CD4-positive, alpha-beta T cell treated with Interleukin-1 beta for 1 hour (primary cell): ENCODE measurements at places on chromosomes 3 and 15.

DNA sequence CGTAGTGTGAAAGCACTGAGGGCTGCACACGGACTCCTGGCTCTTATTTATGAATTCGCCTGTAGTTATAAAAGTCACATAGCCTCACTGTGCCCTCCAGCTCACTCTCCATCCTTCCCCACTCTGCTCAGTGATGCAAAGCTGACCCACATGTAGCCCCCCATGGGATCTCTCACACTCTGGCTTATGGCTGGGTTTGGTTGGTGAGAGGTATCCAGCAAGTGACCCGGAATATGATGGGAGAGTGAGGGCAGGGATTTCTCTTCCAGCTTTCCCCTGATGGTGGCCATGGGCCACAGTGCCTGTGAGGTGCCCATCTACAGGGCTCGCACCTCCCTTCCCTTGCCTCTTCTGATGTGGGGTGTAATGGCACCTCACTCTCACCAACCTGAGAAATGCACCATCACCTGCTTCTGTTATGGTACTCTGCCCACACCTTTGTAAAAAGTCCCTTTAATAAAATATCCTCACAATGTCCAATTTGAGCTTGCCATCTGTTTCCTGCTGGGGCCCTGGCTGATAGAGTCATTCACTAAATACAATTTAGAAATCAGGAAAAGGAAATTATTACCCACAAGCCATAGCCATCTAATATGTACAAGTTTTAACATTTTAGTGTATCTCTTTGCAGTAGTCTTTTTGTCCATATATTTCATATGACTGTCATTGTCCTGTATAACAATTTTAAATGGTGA lies 93.6 kb downstream of the SCN11A start:
- no peak for DNase-seq

DNA sequence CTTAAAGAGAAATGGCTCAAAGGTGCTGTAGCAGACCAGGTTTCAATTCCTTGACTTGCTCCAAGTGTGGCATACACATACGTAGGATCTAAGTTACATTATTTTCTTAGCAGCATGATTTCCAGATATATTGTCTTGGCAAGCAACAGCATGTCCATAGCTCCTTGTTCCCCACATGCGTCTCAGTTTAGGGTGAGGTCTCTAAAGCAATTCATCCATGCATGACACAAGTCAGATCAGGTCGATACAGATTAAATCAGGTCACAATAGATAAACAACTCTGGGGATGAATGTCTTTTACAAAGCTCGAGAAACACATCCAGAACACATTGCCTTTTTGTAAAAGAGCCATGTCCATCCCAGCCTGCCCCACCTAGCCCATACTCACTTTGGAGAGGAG lies 108.9 kb upstream of the ABHD17C start:
- no peak for DNase-seq

DNA sequence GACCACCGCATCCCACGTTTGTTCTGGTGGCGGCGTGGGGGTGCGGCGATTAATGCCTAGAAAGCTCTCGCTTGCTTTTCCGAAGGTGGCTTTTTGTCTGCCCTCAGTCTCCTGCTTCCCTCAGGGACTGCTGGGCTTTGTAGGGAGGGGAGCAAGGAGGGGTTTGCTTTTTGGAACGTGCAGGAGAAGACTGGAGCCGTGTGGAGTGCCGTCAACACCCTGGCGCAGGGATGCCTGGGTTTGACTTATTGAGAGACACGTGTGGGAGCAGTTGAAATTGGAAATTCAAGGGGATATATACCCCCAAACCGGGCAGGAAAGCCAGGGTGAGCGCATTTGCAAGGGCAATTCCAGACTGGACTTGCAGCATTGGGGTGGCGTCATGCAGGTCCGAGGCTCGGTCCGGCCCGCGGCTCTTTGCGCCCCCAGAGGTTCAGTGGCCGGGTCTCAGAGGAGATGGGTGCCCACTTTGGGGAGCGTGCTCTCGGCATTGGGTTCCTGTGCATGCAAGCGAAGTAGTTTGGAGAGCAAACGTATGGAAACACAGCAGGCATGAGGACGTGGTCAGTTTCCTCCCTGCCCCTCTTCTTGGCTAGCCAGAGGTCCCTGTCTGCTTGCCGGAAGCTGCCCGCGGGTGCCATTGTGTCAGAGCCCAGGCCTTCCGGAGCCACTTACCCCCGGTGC lies 2.1 kb downstream of the EPHB1 start:
- no peak for DNase-seq

DNA sequence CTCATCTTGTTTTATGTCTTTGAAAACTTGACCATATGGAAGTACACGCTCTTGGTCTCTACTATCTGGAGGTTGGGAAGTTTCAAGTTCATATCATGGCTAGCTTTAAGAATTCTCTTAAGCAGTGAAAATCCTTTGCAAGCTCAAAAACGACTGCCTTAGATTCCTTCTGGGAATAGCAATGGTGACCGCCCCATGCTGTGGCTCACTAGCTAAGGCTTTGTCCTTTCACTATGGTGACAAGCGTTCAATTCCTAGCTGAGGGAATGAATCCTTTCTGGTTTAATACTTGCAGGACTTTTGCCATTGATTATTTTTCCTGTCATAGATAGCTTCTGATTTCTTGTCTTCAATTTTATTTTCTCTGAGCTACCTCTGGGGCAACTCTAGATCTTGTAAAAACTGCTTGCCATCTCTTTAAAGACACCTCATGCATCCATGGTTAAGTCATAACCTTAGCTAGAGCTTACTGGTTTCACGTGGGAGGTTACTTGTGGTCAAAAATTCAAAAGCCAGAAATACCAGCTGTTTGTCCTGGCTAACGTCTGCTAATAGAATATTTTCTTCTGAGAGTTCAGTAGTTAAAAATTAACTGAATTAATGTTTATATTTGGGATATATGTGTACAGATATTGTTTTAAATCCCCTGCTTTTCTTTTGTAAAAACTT lies 673.4 kb upstream of the CBLB start:
- no peak for DNase-seq

DNA sequence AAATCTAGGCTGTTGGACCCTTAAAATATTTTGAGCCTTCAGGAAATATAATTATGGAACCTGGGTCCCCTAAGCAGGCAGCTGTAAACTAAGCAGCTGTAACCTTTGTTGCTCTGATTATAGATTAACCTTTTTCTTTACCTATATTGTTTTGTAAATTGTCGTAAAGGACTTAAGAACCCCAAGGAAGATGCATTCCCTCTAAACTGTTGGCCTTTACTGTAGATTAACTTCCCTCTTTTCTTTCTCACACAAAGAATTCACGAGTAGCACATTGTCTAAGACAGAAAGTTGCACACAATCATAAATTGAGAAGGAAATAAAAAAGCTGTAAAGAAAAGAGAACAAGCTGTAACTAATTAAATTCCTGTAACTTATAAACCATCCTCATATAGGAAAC lies 877.3 kb downstream of the ROBO2 start:
- no peak for DNase-seq

DNA sequence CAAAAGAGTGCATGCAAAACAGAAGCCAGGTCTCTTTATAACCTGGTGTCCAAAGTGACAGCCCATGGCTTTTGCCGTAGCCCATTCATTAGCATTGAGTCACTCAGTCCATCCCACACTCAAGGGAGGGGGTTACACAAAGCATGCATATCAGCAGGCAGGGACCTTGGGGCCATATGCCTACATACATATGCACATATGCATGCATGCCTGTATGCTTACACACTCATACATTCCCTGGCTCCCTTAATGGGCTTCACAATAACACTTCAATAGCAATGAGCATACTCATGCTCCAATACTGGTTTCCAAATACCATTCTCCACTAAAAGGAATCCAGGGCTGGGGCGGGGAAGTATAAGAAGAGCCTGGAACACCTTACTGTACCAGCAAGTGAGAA lies 22.0 kb downstream of the TRPM1 start:
- DNase-seq, result no peak

- DNase-seq, result no peak
These were observed 15.4 kb downstream of the IREB2 start for GRCh38 chr15:78453447-78453846.

- DNase-seq, result no peak
These were observed 28.5 kb upstream of the CLASP2 start for GRCh38 chr3:33746416-33747116.

DNA sequence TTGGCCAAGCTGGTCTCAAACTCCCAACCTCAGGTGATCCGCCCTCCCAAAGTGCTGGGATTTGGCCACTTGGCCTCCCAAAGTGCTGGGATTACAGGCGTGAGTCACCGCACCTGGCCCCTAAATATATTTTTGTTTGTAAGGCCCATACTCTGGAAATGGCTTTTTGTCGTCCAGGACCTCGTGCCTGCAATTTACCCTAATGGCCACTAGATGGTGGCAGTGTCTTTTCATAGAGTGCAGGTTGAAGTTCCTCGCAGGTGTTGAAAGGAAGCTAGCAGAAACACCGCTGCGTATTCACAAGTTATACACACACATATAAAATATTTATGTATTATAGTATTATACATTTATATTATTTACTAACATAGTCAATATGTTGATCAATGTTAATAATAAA lies 97.2 kb downstream of the LRTM1 start:
- no peak for DNase-seq

DNA sequence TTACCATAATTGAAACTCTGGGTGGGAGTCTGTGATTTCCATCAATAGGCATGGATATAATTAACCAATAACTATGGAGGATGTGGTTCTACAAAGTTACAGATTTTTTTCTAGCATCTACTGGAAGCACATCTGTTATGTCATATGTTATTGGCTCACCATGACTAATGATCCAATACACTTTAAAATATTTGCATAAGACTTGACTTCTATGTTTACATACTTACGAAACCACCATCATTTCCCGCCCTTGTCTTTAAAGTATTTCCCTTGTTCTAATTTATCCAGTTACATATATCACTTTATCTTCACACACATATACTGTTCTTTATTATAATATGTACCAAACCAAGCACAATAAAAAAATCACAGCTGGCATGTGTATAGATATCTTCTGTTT lies 380.3 kb upstream of the CBLB start:
- no peak for DNase-seq

GRCh38 chr3:142947352-142947751 lies 16.1 kb downstream of the PAQR9 start:
- DNase-seq, result no peak

GRCh38 chr15:60086681-60087429 lies 82.7 kb downstream of the FOXB1 start:
- no peak for DNase-seq

DNA sequence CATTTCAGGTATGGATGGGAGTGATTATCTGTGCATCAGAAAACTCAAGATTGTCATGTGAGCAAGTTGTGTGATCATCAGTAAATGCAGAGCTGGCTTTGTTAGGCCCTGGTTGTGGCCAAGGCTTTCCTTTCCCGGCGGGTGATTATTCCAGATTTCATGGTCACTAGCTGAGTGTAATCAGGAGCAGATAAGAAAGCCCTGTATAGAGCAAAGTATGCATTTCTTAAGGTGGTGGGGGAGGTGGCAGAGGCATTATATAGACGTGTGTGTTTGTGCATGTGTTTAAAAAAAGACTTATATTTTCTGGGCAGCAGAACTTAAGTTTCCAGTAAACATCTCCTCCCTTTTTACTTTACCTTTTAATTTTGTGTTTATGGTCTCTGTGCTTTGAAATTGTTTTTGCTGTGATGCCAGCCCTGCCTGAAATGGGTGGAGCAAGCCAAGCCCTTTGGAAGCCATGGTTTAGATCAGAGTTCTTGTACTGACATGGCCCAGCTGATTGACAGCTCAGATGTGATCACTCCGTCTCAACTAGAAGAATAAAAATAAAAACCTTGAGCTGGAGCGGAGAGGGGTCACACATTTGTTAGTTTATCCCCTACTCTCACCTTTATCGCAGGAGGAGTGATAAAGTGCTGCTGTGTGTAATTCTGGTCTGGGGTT lies 22.2 kb downstream of the SMAD3 start:
- no peak for DNase-seq

- no peak for DNase-seq
These were observed 767.3 kb downstream of the GBE1 start for GRCh38 chr3:80994085-80994665.

GRCh38 chr3:12034440-12034839 lies 30.3 kb downstream of the SYN2 start:
- DNase-seq, result no peak

DNA sequence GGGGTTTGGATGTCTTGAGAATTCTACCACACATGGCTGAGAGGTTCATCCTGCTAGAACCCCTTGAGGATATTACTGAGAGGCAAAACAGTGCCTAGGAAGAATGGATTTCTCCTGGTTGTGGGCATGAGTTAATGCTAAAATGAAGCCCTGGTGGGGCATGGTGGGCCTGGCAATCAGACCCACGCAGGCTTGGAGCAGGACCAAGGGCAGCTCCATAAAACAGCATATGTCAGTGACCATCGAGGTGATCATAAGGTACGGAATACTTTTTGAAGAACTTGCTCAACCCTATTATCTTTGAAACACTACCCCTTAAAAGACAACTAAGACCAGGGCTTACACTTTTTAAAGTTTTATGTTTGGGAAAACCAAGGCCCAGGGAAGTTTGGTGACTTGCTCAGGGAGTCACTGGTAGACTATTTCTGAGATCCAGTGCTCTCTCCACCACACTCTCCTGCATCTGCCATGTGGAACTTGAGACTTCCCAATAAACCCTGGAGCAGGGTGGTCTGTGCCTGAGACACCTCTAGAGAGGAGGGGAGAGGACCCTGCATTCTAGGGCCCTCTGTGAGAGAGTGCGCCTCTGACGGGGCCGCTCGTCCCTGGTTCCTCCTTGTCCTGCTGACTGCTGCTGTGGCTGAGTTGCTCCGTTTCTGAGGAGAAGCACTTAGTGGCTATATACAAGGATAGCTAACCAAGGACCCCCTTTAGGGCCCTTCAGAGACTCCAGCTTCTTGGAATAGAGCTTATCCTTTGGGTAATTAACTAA lies 28.0 kb upstream of the TIMP4 start:
- DNase-seq, result no peak

GRCh38 chr3:194760494-194761137 lies 74.9 kb downstream of the FAM43A start:
- DNase-seq, result no peak

DNA sequence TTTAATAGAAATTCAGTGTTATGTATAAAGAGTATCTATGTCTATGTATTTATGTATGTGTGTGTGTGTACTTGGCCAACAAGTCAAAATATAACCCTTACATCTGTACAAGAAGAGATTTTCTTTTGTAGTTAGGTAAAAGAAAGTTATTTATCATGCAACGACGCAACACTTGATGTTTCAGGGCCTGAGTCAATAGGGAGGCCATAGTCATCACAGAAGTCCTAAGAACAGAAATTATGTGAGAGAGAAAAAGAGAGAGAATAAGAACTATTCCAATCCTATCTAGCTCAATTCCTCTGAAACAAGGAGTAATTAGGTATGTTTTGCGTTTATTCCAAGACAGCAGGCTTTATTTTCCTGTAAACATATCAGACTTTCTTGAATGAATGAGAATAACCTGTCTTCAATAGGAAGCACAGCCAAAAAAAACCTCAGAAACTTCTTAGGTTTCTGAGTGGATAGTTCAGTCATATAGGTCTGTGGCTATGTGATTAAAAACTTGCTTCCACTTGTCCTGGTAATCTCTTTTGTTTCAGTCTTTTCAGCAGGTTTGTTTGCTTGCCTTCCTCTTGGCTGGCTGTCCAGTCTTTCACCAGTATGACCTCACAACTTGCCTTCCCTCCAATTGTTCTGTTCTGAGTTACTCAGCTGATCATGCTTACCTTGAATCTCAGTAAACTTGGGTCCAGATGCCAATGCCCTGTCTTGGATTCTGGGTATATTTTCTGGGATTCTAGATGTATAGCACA lies 382.4 kb upstream of the GBE1 start:
- no peak for DNase-seq
